ENCODE measurements at places on chromosomes 6 and 20. TPM values are rescaled to one million over a fixed set of nuclear protein-coding genes. Genes with fewer than 3 reads are reported as not detected.

TMEM200A gene
- 22.1 TPM for total RNA-seq

TCF21 gene
- total RNA-seq, result 5.1 TPM

RALGAPB gene
- total RNA-seq, result 36.4 TPM

BPIFB1 gene
- 1.4 TPM for total RNA-seq

MUCL3 gene
- total RNA-seq, result 2.4 TPM

KHDC1 gene
- 8.9 TPM for total RNA-seq

SIGLEC1 gene
- 5.8 TPM for total RNA-seq

OSER1 gene
- 31.5 TPM for total RNA-seq

DNMT3B gene
- 0.48 TPM for total RNA-seq

TP53TG5 gene
- total RNA-seq, result 32.0 TPM

HSPA1L gene
- total RNA-seq, result 1.4 TPM

PLCB1 gene
- 49.1 TPM for total RNA-seq

NDRG3 gene
- total RNA-seq, result 10.8 TPM

TSBP1 gene
- total RNA-seq, result 1.7 TPM

HCRTR2 gene
- 1.4 TPM for total RNA-seq

RBBP8NL gene
- total RNA-seq, result not detected

SLC35D3 gene
- total RNA-seq, result 0.72 TPM

RSPH9 gene
- 0.48 TPM for total RNA-seq

NCOA5 gene
- total RNA-seq, result 3.4 TPM

TCP11 gene
- not detected for total RNA-seq

PRSS16 gene
- total RNA-seq, result not detected
